ENCODE measurements at places on chromosomes 7 and 10.
A peak's percentile ranks its signal among the peaks of the same experiment; 100 is the strongest.

DNA sequence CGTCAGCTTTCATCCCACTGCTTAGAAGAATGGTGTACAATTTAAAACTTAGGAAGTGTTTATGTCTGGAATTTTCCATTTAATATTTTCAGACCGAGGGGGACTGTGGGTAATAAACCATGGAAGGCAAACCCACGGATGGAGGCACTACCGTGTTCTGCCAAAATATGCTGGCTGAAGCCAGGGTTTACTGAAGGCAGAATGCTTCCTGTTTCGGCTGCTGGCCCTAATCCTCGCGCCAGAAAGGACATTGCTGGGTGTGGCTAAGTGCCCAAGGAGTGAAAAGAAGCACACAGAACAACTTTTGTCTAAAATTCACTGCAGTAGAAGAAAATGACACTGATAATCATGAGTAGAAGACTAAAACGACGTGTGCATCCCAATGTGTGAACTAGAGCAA, 32.3 kb downstream of the PITRM1 start:
- no peak for DNase-seq

- DNase-seq: no peak
These were observed 457.5 kb downstream of the KCNMA1 start for GRCh38 chr10:77180104-77180503.

DNA sequence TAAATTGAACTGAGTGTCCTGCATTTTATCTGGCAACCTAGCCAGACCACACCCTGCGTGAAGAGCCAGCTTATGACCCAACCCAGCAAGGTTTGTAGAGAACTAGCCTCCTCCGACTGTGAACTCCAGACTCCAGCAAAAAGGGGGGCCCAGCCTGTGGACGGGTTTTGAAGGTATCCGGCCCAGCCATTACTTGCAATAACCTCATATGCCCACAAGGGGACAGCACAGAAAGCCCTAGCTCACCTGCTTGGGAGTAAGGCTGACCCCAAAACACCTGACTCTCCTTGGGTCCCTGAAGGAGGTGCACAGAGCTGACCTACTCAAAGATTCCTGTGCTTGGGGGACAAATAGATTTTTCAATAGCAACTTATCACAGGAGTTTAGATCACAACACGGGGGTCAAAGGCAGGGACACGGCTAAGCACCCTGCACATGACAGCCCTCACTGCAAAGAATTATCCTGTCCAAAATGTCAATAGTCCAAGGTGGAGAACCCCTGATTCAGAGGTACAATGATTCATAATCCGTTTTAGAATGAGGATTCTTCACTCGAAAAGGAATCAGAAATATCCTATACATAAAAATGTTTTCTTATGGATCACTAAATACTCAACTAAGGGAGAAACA, 4.6 kb downstream of the TRPV6 start:
- DNase-seq: peak; percentile 72

- no peak for DNase-seq
These were observed 97.7 kb upstream of the PDLIM1 start for GRCh38 chr10:95388539-95388938.
